Muscle of arm (tissue), 14 donors: ENCODE measurements at places on chromosomes 11 and 22.

- DNase-seq = no peak
These were observed 22.5 kb upstream of the WNT7B start for GRCh38 chr22:45999379-45999971.

GRCh38 chr11:46625406-46625805 lies 8.1 kb downstream of the ATG13 start:
- DNase-seq = no peak

DNA sequence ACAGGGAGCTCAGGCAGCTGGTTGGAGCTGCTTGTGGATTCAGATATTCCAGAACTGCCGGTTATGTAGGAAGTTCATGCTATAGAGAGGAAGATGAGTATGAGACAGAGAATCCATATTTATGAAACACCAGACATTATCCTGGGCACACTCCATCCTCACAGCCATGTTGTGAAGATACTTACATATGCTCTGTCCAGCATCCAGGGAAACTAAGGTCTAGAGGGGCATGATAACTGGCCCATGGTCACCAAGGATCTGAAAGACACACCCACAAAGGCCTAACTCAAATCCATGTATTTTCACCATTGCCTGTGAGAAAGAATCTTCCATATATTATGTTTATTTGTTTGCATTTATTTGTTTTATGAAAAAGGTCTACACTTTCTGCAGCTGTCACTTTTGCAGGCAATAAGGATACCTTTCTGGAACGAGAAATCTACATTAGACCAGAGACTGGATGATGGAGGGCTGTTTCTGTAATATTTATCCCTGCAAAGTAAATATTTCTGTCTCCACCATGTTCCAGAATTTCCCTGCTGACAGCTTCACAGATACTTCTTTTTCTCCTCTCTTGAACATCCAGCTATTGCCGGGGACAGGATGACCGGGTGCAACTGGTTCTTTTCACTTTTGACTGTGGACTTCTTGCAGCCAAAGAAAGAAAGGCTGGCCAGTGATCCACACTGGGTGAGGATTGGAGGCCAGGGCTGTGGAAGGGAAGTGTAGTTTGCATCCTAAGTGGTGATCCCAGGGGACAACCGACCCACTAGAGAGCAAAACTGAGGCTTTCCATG lies 145.9 kb upstream of the NAV2 start:
- DNase-seq = no peak

DNA sequence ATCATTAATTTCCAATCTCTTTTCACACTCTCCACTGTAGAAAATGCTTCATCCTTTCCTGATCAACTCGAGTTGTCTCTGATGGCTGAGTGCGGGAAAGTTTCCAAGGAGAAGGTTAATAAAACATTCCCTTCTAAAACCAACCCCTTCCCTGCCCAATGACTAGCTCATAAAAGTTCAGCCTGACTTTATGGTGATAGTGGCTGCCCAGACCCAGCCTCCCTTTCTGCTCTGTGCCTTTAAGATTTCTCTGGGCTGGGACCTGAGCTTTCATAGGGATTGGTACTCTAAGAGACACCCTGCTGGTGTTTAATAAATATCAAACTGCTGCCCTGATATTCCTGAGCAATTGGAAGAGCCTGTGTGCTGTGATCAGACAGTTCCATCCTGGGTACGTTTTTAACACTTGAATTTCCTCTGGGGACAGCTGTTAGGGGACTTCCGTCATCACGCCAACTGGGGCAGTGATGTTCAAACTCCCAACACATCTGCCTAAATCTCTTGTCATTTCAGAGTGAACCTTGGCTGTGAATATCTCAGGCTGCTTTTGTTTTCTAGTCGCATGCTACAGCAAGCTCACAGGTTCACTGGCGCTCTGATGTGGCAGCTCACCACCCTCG lies 195.0 kb upstream of the KIRREL3 start:
- DNase-seq = no peak

DNA sequence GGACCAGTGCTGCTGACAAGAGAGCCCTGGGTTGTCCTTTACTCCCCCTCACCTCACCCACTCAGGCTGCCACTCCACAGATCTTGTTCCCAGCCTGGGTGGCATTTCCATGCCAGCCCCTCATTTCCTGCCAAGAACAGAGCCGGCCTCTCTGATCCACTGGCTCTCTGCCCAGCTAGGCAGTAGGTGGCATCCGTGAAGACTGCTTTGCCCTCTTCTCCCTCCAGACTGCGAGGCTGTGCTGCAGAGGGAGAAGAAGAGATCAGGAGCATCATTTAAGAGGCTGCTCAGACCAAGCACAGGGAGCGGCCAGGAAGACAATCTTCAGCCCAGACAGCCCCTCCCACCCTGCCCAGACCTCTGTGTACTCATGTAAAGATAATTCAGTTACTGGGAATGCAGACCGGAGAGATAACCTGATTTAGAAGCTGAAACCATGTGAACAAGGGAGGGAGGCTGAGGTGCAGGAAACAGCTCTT lies 126.9 kb upstream of the NCAM1 start:
- DNase-seq = no peak
